Muscle of arm (tissue), 14 donors: ENCODE measurements at places on chromosomes 13 and 19. TPM values are rescaled to one million over a fixed set of nuclear protein-coding genes. Genes with fewer than 3 reads are reported as not detected.

TMED1 gene
- polyA plus RNA-seq = 29.1 TPM

TRAPPC5 gene
- 40.0 TPM for polyA plus RNA-seq

EPSTI1 gene
- polyA plus RNA-seq = 2.7 TPM

KLK12 gene
- polyA plus RNA-seq = not detected

PSG11 gene
- 0.70 TPM for polyA plus RNA-seq

KCNN1 gene
- polyA plus RNA-seq = 6.9 TPM

MBD3L3 gene
- not detected for polyA plus RNA-seq

C13orf46 gene
- polyA plus RNA-seq = 0.32 TPM

MBOAT7 gene
- polyA plus RNA-seq = 85.5 TPM

ASPDH gene
- 0.18 TPM for polyA plus RNA-seq

ZSCAN1 gene
- 0.52 TPM for polyA plus RNA-seq

PSG3 gene
- polyA plus RNA-seq = 0.99 TPM

SOX1 gene
- polyA plus RNA-seq = not detected

LINGO3 gene
- polyA plus RNA-seq = 0.11 TPM

PRODH2 gene
- polyA plus RNA-seq = not detected

RFX1 gene
- polyA plus RNA-seq = 4.5 TPM
